ENCODE measurements at places on chromosomes 7 and 10. TPM values are rescaled to one million over a fixed set of nuclear protein-coding genes. Genes with fewer than 3 reads are reported as not detected.

The NOS3 gene
- total RNA-seq, result 82.8 TPM

The GAD2 gene
- total RNA-seq, result not detected

The CNOT4 gene
- 20.9 TPM for total RNA-seq

The ALDH18A1 gene
- total RNA-seq, result 88.9 TPM

The ZNF467 gene
- total RNA-seq, result 6.5 TPM

The CUZD1 gene
- 1.1 TPM for total RNA-seq

The NKX1-2 gene
- not detected for total RNA-seq

The ZNF25 gene
- 5.2 TPM for total RNA-seq

The HIF1AN gene
- 33.8 TPM for total RNA-seq

The MET gene
- 44.5 TPM for total RNA-seq

The GPC2 gene
- total RNA-seq, result 17.5 TPM

The CLIP2 gene
- total RNA-seq, result 38.0 TPM

The TMEM254 gene
- 10.1 TPM for total RNA-seq

The CHPF2 gene
- total RNA-seq, result 73.0 TPM

The FKBP9 gene
- 124 TPM for total RNA-seq

The IFIT3 gene
- total RNA-seq, result 3.1 TPM

The SPDYE8 gene
- total RNA-seq, result not detected

The CRHR2 gene
- total RNA-seq, result not detected

The HMX3 gene
- not detected for total RNA-seq

The TAS2R3 gene
- 1.3 TPM for total RNA-seq

The ZNF786 gene
- total RNA-seq, result 5.4 TPM

The CDNF gene
- 0.99 TPM for total RNA-seq

The SAMD9L gene
- 10.5 TPM for total RNA-seq

The SEMA3E gene
- not detected for total RNA-seq

The CLEC5A gene
- total RNA-seq, result not detected

The ABCC2 gene
- total RNA-seq, result 1.7 TPM

The IRF5 gene
- total RNA-seq, result 1.5 TPM

The FFAR4 gene
- not detected for total RNA-seq

The OR6V1 gene
- total RNA-seq, result not detected

The SPDYE9 gene
- not detected for total RNA-seq

The GIMAP8 gene
- 67.5 TPM for total RNA-seq

The ZNF804B gene
- not detected for total RNA-seq

The BMPR1A gene
- not detected for total RNA-seq

The HTRA1 gene
- 192 TPM for total RNA-seq

The TMEM273 gene
- 3.7 TPM for total RNA-seq

The SLC12A9 gene
- total RNA-seq, result 30.1 TPM

The FEZF1 gene
- not detected for total RNA-seq

The CLEC2L gene
- total RNA-seq, result not detected

The CASTOR2 gene
- 25.5 TPM for total RNA-seq

The LIPJ gene
- total RNA-seq, result 0.09 TPM

The FAM25A gene
- not detected for total RNA-seq

The CHAT gene
- total RNA-seq, result not detected

The SFTPD gene
- not detected for total RNA-seq

The ZNF107 gene
- 5.8 TPM for total RNA-seq

The SEMA3C gene
- total RNA-seq, result 0.18 TPM
